Adrenal gland (tissue), 19 donors: ENCODE measurements at places on chromosomes 16 and 17.

DNA sequence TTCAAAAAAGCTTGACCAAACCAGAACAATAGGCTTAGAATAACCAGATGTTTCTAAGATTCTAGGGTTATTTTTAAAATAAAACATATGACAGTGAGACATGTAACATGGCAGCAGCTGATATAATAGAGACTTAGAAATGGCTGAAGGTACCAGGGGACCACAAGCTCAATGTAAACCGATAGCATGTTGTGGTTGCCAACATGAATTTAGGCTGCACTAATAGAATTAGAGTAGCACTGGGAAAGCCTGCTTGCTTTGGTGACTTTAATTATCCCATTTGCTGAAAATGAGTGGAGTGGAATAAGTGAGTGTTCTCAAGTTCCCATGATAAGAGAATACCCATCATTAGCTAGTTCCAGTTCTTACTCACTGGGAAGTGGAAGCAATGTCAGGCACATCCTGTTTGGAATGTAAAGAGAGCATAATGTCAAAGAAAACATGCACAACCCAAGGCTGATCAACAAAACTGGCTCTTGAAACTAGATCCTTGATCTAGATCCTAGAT, 621.2 kb upstream of the CDH5 start:
- DNase-seq, result no peak

DNA sequence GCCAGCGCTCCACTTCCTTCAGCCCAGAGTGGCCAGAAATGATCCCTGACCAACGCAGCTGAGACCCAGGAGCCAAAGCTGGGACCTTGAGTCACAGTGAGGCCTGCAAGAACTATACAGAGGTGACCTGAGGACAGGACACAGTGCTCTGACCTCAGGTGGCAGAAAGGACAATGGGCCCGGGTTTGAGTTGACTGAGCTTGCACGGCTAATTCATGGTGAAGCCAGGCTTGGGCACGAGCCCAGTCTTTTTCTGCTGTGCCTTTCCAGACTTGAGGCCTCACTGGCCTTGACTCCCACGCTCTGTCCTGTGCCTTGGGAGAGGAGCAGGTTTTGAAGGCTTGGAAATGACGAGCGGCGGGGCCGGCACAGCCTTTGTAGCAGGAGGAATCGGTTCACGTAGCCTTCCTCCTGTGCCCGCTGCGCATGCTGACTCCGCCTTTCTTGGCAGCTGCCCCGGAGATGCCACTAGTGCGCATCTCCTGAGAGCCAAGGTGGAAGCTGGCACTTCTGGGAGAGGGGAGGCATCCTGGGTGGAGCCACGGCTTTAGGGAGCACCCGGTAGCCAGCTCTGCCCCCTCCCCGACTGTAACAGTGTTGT, 34.9 kb downstream of the NDEL1 start:
- DNase-seq, result peak; percentile 95

DNA sequence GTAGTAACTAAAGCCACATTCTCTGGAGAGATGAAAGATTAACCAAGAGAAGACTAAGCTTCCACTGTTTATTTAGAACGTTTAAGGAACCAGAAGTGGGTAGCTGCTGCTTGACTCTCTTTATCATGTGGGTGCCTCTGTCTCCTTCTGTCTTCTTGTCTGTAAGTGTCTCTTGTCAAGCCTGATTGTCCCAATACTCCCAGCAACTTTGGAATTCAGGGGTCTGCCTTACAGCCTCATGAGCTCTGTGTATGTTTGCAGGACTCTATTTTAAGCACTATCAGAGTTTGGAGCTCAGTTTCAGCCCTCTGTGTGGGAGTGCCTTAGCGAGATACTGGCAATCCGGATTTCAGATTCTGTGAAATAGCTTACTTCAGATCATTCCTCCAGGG, 29.3 kb upstream of the SPACA3 start:
- DNase-seq, result no peak

- peak; percentile 46 for DNase-seq
These were observed 439 bp downstream of the TRIM25 start for GRCh38 chr17:56913353-56913866.

DNA sequence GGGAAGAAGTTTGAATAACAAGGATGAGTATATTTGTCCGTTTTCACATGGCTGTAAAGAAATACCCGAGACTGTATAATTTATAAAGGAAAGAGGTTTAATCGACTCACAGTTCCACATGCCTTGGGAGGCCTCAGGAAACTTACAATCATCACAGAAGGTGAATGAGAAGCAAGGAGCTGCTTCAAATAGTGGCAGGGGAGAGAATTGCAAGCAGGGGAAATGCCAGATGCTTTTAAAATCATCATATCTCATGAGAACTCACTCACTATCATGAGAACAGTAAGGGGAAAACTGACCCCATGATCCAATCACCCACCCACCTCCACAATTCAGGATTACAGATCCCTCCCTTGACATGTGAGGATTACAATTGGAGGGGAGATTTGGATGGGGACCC, 212.8 kb upstream of the CDH8 start:
- no peak for DNase-seq

DNA sequence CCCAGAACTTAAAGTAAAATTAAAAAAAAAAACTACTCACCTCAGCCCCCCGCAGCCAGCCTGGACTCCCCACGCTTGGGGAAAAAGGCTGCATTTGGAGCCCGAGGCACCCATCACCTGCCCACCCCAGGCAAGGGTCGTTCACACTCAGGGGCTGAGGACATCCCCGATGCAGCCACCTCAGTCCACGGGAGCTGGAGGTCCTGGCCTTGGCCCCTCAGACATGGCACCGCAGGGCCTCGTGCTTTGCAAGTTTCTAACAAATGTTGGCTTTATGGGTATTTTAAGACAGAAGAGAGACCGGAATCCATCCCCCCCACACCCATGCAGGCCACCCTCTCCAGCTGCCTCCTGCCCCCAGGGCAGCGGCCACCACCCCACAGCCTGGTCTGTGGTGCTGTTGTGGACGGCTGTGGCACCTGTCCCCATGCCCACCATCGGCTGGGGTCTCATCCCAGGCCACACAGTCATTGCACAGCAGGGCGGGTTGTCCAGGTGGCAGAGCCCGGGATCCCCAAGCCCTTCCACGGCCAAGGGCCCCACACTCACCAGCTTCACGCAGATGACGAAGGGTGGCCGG, 116.4 kb upstream of the ZNF750 start:
- DNase-seq, result no peak

DNA sequence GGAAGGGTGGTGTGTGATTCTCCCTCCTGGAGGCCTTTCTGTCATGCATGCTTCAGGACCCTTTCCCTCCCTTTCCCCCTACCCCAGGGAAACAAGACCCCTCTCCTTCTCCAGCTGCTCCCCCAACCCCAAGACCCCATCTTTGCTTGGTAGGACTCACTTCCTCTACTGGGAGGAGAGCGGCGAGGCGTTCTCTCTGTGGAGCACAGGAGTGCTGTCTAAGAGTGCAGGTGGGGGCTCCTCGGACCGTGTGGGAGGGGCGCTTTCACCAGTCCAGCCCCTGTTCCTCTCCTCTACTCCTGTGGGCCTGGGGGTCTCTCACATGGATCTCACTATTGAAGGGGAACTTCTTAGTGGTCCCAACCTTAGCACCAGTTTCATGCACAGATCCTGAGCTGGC, 456.1 kb upstream of the ASIC2 start:
- DNase-seq, result no peak

DNA sequence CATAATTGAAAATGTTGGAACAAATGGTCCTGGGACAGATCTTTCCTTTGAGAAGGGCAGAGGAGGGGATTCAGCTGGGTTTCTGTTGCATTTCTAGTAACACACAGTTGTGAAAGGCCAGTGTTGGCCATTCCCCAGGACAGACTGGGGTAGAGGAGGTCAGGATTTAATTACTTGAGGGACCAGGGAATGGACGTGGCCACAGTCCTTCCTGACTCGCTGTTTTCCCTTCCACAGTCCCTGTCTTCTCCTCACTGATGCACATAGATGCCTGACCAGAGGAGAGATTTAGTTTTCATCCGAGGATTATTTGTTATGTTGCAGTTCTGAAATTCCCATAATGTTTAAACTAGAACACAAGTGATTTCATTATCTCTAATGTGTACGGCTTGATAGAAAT, 25.2 kb upstream of the HEATR6 start:
- no peak for DNase-seq

DNA sequence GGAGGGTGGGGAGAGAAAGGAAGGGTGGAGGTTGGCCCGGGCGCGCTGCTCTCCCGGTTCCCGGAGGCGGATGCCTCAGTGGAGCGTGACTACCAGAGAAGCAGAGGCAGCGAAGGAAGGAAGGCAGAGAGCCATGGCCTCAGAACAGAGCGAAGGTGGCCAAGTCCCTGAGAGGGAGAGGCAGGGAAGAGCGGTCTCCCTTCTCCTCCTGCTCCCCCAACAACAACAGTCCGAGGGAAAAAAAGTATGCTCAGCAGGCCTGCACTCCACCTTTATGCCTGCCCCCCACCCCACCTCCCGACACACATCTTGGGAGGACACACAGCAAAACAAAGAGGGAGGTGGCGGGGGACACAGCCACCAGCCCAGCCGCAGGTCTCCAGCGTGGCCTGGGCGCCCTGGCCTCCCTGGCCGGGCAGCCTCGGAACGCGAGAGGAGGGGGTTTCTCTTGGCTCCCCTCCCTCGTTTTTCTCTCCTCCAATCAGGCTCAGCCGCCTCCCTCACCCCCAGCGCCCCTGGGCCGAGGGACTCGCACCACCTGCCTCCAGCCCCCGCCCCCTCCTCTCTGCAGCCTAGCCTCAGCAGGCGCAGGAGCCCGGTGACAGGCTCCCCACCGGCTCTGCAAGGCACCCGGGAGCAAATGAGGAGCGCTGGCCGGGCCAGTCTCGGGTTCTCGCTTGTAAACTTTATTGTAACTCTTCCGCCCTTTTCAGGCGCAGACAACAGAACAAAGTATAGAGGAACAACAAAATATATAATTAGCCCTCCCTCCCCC, 1.1 kb upstream of the HOXB7 start:
- DNase-seq, result peak; percentile 53

DNA sequence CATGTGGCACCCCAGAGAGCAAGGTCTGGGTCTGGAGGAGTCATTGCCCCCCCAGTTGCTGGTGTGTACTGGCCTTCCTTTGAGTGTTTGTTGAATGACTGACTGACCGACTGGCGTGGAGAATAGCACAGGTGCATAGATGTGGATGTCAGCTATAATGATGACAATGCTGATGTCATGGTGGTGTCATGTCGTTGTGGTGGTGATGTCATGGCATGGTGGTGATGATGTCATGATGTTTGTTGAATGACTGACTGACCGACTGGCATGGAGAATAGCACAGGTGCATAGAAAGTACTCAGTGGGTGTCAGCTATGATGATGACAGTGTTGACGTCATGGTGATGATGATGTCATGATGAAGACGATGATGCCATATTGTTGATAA, 22.1 kb downstream of the TMEM114 start:
- no peak for DNase-seq

DNA sequence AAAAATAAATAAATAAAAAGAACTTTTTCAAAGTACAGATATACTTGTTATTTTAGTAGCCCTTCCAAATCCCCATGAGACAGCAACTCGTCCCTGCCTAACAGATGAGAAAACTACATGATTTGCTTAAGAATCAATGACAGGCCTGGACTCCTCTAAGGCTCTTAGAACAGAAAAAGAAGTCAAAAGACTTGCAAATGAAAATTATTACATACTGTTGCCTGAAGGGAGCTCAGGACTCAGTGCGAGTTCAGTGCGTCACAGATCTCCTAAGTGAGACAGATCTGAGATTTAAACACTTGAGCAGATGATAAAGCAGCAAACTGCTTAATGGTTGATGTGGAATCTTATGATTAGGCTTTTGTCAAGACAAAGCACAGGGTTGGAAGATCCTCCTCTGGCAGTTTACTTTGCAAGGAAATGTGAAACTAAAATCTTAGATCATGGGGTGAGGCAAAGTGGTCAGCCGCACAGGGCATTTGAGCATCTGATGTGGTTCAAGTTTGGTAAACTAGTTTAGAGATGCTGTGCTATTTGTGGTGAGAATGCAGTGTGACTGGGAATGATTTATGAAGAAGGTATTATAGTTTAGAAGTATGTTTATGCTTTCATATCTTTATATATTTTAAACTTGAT, 138.1 kb downstream of the TRIM37 start:
- DNase-seq, result no peak

DNA sequence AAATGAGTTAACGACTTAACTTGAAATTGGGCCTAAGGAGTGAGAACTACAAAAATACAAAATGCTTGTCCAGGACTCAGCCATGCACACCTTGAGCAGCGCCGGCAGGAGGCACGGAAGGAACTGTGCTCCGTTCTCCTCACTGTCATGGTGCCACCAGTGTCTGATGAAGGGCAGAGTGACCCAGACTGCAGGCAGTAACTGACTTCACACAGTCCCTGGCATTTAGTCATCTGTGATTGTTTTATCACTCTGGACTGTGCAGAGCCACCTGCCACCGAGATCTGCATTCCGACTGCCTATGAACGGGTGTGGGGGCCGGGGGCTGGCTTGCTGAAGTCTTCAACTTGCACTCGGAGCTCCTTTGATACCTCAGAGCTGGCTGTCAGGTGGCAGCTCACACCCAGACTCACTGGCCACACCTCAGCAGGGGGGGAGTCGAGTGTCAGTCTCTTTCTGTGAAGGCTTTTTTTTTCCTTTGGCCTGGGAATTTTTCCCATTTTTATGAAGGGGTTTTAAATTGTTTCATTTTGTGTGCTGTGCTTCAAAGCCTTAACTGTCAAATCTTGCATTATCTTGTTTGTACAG, 20.2 kb upstream of the ENDOV start:
- DNase-seq, result no peak

GRCh38 chr17:37391146-37391545, 15.4 kb downstream of the C17orf78 start:
- no peak for DNase-seq

GRCh38 chr17:79028496-79029326, 4.7 kb downstream of the C1QTNF1 start:
- DNase-seq, result peak; percentile 38

- peak; percentile 99 for DNase-seq
These were observed at the start of gene ARRB2 for GRCh38 chr17:4709794-4710692. Gene ARRB2, plus strand, starts transcription at chr17:4710632. Its CDS starts 90 bp downstream, at chr17:4710722.

DNA sequence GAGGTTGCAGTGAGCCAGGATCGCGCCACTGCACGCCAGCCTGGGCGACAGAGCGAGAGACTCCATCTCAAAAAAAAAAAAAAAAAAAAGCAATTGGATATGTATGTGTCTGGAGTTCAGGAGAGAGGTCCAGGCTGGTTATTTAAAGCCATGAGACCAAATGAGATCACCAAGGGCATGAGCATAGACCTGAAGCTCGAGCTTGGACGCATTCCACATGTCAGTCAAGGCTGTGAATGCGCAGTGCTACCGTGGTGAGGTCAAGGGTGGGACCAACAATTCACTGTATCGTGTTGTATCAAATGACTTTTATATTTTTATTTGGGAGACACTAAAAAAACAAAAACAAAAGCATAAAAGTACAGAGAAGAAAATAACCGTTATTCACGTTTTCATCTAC, 29.1 kb upstream of the SPNS2 start:
- no peak for DNase-seq

- no peak for DNase-seq
These were observed 7.1 kb upstream of the ZNF213 start for GRCh38 chr16:3127745-3128144.
